ENCODE measurements at places on chromosomes 5 and 9.

- DNase-seq, result peak; percentile 91
These were observed 4.2 kb downstream of the DAB2 start for GRCh38 chr5:39420482-39421145.

DNA sequence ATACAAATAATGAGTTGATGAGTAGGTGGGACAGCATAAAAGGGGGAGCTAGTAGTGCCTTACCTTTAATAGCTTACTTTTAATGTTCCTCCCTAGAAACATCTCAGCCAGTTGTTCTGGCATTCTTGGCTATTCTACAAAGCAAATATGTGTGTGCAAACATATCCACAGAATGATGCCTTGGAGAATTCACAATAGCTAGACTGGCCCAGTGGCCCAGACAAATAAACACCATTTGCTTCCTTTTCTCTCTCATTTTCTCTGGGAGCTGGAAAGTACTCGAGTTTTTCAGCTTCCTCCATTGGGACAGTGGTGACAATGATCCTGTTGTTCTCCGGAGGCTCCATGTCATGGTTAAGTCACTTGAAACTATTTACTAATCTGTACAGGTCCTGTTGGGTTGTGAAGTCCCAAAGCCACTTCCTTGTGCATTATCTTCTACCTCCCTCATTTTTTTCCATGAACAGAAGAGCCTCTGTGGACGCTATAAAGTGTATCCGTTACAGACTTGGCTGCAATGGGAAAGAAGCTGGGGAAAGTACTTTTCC, 122.9 kb downstream of the DMAC1 start:
- peak; percentile 11 for DNase-seq

GRCh38 chr5:115770466-115770865, 46.0 kb downstream of the CDO1 start:
- no peak for DNase-seq

- no peak for DNase-seq
These were observed 20.5 kb upstream of the TNPO1 start for GRCh38 chr5:72796001-72796400.

All from HT1080 (cell line).